ENCODE measurements at places on chromosomes 2 and 18.

GRCh38 chr18:77551055-77551454, 301.4 kb downstream of the GALR1 start:
- no peak for DNase-seq

- DNase-seq, result peak; percentile 12
These were observed 868.5 kb downstream of the RNF144A start for GRCh38 chr2:7785700-7786099.

GRCh38 chr2:186544255-186544675, 45.6 kb upstream of the ITGAV start:
- no peak for DNase-seq

DNA sequence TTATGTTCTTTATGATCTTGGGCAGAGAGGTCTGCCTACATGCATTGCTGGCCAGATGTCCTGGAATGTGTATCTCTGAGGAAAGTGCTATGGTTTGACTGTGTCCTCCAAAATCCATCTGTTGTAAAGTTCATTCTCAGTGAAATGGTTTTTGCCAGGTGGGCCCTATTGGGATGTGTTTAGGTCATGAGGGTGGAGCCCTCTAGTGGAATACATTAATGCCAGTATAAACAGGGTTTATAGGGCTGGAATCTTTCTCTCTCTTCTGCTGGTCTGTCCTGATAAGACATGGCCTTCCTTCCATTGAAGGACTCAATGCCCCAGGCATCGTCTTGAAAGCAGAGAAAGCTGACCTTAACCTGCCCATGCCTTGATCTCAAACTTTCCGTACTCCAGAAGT, 258.5 kb downstream of the RPIA start:
- DNase-seq, result no peak

- no peak for DNase-seq
These were observed 45.2 kb downstream of the SLC8A1 start for GRCh38 chr2:40406485-40407289.

DNA sequence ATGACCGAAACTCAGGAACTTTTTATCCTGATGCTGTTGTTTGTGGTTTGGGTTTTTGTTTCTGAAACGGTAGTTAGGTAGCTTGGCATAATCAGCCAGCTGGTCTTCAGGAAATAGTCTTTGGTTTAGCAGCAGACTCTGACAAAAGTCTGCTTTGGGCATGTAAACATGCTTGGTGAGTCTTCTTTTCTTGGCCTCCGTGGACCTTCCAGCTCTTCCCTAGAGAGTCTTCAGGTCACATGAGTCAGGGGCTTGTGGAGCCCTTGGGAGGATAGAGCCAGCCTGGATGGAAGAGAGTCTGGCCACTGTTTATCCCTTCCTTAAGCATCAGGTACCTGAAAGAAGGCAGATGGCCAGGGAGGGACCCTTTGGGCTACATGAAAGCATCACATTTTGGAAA, 154.5 kb downstream of the MGAT5 start:
- DNase-seq, result no peak
